ENCODE measurements at places on chromosomes 2 and 18.

DNA sequence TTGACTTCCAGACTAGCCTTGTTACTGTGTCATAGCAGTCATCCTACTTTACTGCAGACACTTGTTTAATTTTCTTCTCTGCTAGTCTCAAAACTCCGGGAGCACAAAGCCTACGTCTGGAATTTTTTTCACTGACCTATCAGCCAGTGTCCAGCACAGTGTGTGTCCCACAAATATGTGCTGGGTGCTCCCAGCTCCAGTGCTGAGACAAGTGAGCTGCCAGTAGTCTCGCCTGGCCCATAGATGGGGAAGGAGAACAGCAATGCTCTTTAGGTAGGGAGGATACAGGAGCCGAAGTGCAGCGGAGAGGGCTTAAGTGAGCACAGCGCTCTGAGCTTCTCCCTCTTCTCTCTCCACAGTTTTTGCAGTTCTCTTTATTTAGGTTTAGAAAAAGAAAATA, 34.0 kb downstream of the ARHGAP28 start:
- DNase-seq = no peak

- peak; percentile 72 for DNase-seq
Observed at GRCh38 chr2:101736861-101737291, 39.4 kb downstream of the MAP4K4 start.

DNA sequence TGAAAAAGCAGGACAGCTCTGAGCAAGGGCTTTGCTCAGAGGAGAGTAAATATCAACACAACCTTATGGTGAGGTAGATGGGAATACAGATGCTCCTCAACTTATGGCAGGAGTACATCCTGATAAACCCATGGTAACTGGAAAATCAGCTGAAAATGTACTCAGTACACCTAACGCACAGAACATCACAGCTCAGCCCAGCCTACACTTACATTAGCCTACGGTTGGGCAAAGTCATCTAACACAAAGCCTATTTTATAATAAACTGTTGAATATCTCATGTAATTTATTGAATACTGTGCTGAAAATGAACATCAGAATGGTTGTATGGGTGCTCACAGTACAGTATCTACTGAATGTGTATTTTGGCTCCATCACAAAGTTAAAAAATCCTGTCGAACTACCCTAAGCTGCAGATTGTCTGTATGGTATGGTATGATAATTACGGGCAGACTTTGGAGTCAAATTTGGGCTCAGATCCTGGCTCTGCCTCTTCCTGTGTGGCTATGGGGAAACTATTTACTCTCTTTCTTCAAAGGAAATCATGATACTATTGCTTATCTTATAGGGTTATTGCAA, 120.3 kb upstream of the LYPD1 start:
- no peak for DNase-seq

DNA sequence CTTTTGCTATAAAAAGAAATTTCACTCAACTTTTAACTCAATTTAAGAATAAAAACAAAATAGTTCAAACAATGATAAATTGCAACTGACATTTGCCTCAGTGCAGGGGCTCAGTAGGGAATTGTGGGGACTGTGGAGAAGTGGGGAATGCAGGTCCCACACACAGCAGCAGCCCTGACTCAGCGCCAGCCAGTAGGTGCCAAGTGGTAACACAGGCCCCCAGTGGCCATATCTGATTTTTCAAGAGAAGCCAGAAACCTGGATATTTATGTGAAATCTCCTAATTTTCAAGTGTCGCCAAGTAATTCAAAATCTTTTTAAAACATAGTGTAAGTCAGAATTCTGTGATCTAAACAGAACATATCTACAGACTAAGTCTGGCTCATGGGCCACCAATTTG, 186.3 kb downstream of the EN1 start:
- no peak for DNase-seq

- DNase-seq = peak; percentile 37
Observed at GRCh38 chr2:172931918-172932520, 143.6 kb upstream of the MAP3K20 start.

- DNase-seq = no peak
Observed at GRCh38 chr2:77144772-77145171, 377.4 kb downstream of the LRRTM4 start.

GRCh38 chr2:238296638-238297457, 8.4 kb upstream of the PER2 start:
- no peak for DNase-seq

GRCh38 chr2:49973917-49974368, 819.6 kb upstream of the FSHR start:
- DNase-seq = peak; percentile 51

DNA sequence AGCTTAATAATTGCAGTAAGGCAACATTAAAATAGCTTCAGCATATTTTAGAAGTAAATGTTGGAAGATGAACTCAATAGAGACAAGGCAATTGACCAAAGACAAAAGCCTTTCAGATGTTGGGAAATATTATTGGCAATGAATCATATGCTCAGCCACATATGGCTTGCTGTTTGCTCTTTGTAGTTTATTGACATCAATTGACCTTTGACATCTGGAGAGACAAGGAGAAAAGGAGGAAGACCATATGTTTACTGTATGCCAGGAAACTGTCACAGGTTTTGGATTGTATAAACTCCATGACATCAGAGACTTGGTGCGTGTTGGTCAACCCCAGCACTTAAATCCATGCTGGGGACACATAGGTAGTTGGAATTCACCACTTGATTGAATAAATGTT, 60.6 kb upstream of the SLC16A14 start:
- no peak for DNase-seq

DNA sequence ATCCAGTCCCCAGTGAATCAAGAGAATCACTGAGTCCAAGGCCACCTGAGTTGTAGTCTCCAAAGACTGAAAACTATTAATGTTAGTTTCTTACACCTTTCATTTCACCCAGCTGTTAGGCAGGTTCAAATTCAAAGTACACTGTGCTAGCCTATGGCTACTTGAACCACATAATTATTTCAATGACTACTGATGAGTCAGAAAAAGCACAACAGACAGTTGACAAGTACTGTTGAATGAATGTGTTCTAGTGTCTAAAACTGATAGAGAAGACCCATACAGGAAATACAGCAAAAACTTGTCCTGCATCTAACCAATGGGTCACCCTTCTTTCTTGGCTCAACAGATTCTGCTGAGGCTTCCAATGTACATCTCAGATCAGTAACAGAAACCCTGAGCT, 160.9 kb downstream of the MYO5B start:
- no peak for DNase-seq

DNA sequence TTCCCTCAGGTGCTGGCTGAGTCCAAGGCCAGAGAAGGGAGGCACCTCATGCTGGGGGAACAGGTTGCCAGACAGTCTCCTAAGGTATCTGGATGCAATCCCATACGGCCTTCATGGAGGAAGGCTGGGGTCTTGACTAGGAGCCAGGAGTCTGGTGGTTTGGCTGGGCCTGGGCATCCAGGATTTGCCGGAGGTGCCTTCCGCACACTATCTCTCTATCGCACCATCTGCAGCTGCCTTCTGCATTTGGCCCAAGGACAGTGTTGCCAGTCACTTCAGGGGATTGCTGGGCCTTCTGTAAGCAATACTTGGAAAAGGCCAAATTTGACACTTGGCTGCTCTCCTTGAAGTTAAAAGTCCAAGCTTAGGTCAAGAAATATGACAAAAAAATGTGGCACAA, 327.2 kb downstream of the EN1 start:
- DNase-seq = no peak

- no peak for DNase-seq
Observed at GRCh38 chr18:5779922-5780321, 115.4 kb downstream of the TMEM200C start.

DNA sequence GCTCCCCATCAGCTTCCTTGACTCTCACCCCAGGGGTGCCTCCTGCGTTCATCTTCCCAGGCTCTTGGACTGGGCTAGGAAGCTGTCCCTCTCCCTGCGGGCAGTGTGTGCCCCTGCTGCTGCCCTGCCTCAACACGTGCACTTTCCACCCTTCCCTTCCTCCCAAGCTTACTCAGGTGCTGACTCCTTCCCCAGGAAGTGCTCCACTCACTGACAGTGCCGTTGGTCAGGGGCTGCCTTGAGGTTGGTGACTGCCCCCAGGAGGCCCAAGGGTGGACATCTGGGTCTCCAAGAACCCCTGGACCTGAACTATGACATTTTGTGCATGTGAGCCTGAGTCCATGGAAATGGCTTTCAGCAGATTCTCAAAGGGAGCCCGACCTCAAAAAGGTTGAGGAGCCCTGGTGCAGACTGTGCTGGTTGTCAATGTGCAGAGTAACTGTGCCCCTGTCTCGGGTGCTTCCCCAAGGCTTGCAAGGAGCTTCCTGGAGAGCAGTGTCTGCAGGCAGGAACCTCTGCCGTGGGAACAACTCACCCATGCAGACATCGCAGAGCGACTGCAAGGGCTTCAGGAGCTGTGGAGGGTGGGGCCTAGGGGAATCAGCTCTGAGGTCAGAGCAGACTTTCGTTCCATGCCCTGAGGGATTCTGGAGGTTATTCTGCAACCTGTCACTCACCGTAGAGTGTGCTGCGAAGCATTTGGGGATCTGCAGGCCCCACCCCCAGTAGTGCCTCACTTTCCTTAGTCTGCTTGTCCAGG, 116.5 kb upstream of the MCFD2 start:
- no peak for DNase-seq

DNA sequence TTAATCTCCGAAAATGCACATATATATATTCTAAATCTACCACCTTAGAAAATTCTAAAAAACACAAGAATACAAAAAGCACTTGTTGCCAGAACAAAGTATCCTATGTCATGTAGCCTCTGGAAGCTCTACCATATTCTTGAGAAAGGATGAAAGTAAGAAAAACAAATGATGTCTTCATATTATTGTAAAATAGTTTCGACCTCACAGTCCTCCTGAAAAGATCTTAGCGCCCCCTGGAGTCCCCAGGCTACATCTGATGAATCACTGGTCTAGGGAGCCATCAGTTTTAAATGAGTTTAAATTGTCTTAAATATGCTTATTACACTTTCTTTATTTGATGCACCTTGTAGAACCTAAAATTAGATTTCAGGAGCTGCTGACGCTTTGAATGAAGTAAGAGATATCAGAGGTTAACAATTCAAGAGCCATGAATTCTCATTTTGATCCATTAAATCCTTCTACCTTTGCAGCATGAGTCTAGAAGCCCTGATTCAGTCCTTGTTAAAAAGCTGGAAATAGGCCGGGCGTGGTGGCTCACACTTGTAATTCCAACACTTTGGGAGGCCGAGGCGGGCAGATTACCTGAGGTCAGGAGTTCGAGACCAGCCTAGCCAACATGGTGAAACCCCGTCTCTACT, 138.8 kb downstream of the MCFD2 start:
- DNase-seq = peak; percentile 57

- no peak for DNase-seq
Observed at GRCh38 chr18:10682368-10682714, 156.5 kb downstream of the NAPG start.

- no peak for DNase-seq
Observed at GRCh38 chr2:241189856-241190201, 1.4 kb downstream of the ANO7 start.

DNA sequence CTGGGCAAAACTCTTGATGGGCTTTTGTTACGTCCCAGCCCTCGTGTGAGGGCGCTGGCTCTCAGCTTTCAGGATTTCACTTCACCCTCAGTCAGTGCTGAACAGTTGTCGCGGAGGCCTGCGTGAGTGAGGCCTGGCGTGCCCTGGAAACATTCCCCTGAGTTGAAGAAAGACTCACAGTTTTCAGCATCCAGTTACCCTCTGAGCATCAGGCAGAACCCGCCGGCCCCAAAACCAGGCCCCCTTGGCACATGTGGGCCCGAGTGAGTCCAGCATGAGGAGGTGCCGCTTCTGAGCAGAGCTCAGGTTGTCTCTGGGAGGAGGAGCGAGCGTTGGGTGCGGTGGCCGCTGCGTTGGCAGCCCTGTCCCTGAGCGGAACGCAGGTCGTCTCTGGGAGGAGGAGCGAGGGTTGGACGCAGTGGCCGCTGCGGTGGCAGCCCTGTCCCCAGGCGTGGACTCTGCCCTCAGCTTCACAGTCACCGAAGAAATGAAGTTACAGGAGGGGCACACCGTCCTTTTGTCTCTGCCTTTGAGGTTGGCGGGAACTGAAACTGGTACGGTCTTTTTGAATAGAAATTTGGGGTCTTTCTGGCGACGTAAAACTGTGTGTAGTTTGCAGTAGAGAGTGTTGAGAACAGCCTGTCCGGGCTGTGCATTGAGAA, at the start of gene NEU4:
Gene NEU4, plus strand, starts transcription at position 473 of the 662 bp plus-strand sequence. CDS start 5,292 bp downstream, outside the sequence.
- DNase-seq = no peak

DNA sequence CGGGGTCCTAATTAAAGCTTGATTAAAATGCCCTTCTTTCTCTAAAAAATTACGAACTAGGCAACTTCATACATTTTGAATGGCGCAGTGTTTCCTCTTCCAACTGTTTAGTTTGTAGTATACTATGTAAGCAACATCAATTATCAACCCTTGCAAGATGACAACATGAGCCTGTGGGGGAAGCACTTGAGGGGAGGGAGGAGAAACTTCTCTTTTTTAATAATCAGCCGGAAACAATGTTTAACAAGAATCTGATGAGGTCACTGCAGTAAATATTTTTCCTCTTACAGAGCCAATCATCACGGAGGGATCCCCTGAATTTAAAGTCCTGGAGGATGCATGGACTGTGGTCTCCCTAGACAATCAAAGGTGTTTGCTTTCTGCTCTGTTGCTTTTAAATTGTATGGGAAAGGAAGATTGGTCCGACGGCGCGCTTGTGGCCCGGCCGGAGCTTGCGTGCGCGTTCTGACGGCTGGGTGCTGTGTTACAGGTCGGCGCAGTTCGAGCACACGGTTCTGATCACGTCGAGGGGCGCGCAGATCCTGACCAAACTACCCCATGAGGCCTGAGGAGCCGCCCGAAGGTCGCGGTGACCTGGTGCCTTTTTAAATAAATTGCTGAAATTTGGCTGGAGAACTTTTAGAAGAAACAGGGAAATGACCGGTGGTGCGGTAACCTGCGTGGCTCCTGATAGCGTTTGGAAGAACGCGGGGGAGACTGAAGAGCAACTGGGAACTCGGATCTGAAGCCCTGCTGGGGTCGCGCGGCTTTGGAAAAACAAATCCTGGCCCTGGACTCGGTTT, 5.3 kb upstream of the DLX1 start:
- no peak for DNase-seq

DNA sequence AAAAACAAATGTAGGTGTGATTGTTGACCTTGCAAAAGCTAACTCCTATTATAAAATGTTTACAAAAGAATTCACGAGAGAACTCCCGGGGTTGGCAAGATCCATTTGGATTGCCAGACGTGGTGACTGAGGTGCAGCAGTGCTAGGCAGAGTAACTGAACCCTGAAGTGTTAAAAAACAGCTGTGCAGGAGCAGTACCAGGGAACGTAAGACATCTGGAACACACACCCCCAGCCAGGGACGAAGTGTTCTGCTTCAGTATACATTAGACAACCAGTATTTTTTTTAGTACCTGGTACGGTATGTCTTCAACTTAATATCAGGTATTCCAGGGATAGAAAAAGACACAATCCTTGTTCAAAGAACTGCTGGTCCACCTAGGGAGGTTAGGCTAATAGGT, 272.1 kb upstream of the EPAS1 start:
- DNase-seq = no peak

- DNase-seq = no peak
Observed at GRCh38 chr2:197131558-197131855, 179.1 kb downstream of the ANKRD44 start.

GRCh38 chr18:62506495-62507143, 16.2 kb upstream of the ZCCHC2 start:
- no peak for DNase-seq

GRCh38 chr18:48720655-48721025, 181.8 kb downstream of the CTIF start:
- no peak for DNase-seq

GRCh38 chr2:23549051-23549450, 164.1 kb downstream of the KLHL29 start:
- no peak for DNase-seq

All from astrocyte (in vitro differentiated cells and primary cell).